ENCODE measurements at places on chromosomes 11 and 22.

GRCh38 chr11:133844217-133844616 is 1.1 kb downstream of the SPATA19 start:
- no peak for DNase-seq

- DNase-seq = no peak
These were observed 37.9 kb upstream of the NRIP3 start for GRCh38 chr11:9041747-9042146.

GRCh38 chr11:47157805-47158204 is 18.9 kb downstream of the ARFGAP2 start:
- no peak for DNase-seq

GRCh38 chr11:68840661-68841653 is 759 bp downstream of the CPT1A start:
- DNase-seq = peak; percentile 12

DNA sequence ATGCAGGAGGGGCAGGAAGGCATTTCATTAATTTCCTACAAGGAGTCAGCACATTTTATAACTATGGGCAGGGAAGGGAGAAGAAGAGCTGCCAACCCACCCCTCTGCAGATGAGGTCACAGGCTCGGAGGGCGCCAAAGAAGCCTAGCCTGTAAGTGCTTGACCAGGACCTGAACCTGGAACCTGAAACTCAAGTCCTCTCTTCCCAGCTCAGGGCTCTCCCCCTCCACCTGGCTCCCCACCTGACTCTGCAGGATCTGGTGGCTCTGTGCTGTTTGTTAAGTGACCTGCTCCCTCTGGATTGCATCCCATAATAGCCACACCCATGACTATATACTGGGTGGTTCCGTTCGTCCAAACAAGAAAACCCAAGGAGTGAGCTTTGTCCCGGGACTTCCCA is 27.3 kb downstream of the SCGB1A1 start:
- no peak for DNase-seq

DNA sequence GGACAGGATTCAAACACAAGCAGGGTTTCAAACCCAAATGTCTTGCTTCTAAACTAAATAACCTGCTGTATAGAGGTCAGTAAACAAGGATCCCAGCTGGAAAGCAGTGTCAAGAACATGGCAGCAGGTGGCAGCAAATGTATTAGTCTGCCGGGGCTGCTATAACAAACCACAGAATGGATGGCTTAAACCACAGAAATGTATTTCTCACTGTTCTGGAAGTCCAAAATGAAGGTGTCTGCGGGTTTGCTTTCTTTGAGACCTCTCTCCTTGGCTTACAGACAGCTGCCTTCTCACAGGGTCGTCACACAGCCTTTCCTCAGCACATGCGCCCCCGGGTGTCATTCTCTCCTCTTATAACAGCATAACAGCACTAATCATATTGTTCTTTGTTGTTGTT is 65.1 kb upstream of the LRRC55 start:
- DNase-seq = no peak

GRCh38 chr11:23404225-23405160 is 544.2 kb upstream of the CCDC179 start:
- DNase-seq = no peak

GRCh38 chr11:36023922-36024321 is 80.1 kb downstream of the LDLRAD3 start:
- no peak for DNase-seq

GRCh38 chr11:16960250-16960649 is 54.0 kb downstream of the PLEKHA7 start:
- no peak for DNase-seq

GRCh38 chr11:128902515-128903066 is 11.4 kb downstream of the KCNJ5 start:
- no peak for DNase-seq

DNA sequence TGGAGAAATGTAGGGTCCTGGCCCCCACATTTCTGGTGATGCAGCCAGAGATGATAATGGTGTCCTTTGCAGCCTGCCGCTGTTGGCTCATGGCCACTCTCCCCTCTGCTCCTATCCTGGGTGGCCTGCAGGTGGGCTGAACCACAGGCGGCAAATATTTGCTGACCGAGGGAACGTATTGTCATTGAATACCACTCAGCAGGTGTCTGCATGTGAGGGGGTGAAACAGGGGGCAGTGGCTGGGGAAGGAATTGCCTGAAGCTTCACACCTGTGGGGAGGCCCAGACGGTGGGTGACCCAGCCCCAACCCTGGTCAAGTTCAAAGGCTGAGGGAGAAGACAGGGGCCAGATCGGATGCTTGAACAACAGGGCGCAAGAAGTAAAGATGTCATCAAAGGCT is 73.3 kb upstream of the WNT11 start:
- DNase-seq = no peak

DNA sequence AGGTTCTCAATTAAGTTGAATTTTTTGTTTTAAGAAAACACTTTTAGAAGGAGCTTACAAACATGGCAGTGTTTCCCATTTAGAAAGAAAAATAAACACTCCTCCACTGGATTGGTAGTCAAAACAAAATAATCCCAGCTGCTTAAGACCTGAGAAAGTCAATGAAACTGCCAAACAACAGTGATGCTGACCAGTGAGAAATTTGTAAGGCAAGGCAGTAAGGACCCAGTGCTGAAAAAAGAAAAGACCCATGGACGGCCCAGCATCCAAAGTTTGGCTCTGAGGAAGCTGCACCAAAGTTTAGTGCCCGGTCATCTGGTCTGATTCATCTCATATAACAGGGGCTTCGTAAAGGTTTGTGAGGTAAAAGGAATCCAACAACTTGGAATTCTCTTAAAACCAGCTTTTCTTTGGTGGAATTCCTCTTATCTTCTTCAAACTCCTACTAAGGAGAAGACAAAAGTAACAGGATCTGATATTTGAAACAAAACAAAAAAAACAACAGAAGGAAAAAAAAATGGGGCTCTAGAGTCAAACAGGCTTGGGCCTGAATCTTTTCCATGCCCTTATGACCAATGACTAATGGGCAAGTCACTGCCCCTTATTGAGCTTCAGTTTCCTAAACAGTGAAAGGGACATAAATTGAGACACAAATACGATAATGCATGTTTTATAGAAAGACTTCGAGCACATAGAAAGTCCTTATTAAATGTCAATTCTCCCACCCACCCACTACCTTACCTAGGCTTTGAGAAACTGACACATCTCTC is 383.0 kb upstream of the NARS2 start:
- no peak for DNase-seq

- DNase-seq = no peak
These were observed 15.1 kb downstream of the PATE2 start for GRCh38 chr11:125763483-125763882.

DNA sequence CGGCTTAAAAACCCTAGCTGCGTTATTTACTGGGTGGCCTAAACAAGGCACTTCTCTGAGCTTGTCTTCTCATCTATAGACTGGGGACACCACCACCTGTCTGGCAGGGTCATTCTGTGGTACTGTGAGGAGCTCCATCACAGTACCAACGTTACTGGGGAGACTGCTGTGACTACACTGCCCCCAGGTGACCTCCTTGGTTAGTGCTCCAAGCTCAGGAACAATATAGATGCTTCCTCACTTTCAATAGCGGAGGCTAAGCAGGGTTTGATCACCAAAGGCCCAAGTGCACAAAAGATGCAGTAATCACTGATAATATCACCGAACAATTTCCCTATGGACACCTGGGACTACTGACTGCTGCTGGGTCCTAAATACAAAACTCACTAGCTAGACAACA is 18.8 kb downstream of the PRPF19 start:
- no peak for DNase-seq

GRCh38 chr22:20965888-20966855 is 883 bp upstream of the AIFM3 start:
- DNase-seq = no peak

GRCh38 chr11:130400781-130401483 is 27.5 kb downstream of the ADAMTS8 start:
- no peak for DNase-seq

- DNase-seq = peak; percentile 49
These were observed at the start of gene LMO1 for GRCh38 chr11:8263769-8264410. Gene LMO1, minus strand, starts transcription at chr11:8263878. Its CDS starts 516 bp downstream, at chr11:8263362.

- DNase-seq = no peak
These were observed 586.7 kb upstream of the CHORDC1 start for GRCh38 chr11:90809581-90809980.

DNA sequence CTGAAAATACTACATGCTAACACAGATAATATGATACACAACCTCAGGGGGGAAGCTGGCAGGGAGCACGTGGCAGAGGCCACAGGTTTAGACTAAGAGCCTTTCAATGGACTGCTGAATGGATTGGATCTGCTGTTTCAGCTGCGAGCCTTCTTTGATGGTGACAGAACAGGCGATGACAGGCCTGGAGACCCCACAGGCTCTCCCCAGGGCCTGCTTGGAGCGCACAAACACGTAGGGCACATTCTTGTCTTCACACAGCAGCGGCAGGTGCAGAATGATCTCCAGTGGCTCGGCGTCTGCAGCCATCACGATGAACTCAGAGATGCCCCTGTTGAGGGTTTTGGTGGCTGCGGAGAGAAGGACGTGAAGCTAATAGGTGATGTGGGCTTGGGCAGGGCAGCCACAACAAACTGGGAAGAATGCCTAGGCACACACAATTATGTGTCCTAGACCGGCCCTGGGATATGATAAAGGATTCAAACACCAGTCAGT is 13.8 kb downstream of the SNU13 start:
- DNase-seq = no peak

DNA sequence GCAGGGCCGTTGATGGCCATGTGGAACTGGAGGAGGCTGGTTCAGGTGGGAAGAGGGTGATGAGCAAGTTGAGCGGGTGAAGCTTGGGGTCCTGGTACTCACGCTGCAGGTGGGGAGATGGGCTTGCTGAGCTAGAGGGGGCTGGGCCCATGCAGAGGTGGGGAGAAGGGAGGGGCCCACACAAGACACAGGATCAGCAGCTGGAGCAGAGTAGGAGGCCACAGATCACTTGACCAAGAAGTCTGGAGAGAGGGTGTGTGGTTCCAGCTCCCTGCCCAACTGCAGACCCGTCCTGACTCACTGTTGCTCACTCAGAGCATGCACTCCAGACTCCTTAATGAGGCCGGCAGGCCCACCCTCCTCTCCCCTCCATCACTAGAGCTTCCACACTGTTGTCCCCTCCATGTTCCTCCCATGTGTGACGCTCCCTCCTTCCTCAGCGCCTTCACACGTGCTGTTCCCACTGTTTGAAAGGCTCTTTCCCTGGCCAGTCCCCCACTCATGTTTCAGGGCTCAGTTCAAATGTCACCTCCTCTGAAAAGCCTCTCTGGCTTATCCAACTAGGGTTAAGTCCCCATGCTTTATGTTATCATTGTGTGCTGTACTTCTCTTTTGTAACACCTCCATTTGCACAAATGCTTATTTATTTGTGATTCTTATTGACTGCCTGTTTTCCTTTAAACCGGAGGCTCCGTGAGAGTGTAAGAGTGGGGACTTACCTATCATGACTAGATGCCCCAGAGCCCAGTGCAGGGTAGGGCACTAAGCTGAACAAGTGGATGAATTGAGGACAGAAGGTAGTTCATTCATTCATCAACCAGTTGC is 2.3 kb downstream of the CCDC86 start:
- no peak for DNase-seq

DNA sequence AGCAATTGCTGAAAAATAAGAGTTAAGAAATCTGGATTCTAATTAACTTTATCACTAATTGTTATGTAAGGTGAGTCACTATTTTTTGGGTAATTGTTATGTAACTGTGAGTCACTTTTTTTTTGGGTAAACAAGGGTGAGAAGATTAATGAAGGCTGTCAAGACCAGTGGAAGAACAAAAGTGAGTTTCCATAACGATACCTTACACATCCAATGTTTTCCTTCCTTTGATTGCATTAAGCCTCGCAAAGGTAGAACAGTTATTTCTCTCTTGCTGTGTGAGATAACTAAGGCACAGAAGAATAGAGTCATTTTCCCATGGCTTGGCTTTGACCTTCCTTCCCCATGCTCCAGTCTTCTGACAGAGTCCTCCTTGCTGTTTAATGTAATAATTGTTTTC is 374.7 kb downstream of the DDX10 start:
- DNase-seq = no peak

DNA sequence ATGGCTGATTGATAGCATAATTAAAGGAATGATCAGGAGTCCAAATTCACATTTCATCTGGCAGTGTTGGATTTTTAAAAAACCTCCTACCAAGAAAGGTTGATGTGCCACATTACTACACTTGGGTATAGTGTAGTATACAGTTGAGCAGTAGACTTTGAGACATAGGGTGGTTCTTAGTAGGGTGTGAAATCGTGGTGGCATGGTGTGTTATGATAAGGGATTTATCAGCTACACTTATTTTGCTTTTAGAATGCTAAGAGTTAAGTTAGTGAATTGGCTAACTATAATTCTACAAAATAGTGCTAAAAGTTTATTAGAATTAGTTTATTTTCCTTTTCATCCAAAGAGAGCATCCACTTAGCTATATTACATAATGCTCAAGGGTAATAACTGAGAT is 13.1 kb downstream of the TBCEL start:
- no peak for DNase-seq
